ENCODE measurements at places on chromosomes 16 and 17. TPM values are rescaled to one million over a fixed set of nuclear protein-coding genes. Genes with fewer than 3 reads are reported as not detected.

KRT13 gene
- not detected for total RNA-seq

GRCh38 chr17:22303096-22303495, 610.8 kb downstream of the KCNJ18 start:
- DNase-seq, result no peak

DNA sequence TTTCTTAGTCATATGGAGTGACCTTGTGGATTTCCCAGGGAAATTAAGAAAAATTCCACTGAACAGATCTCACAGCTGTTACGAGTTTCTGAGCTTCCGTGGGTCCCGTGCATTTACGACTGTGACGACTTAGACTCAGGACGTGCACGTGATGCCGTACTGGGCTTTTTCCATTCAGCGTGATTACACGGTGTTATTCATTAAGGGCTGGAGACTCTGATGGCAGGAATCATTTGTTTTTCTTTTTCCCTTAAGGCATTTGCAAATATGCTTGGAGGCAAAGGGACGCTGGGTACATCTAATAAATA, 57.2 kb downstream of the TBC1D16 start:
- no peak for DNase-seq

GRCh38 chr17:49552070-49552751, 23.5 kb upstream of the NXPH3 start:
- no peak for DNase-seq

DHRS7C gene
- not detected for total RNA-seq

SLC16A6 gene
- total RNA-seq, result 0.64 TPM

Data from breast epithelium (tissue), 4 donors.